ENCODE measurements at places on chromosomes 5 and 9.

- no peak for DNase-seq
Measured at GRCh38 chr5:157590478-157590877, 14.9 kb upstream of the ADAM19 start.

- DNase-seq, result no peak
Measured at GRCh38 chr9:98964911-98965336, 21.2 kb downstream of the COL15A1 start.

- no peak for DNase-seq
Measured at GRCh38 chr5:100762995-100763394, 140.1 kb downstream of the ST8SIA4 start.

GRCh38 chr9:101469026-101469425 is 33.5 kb upstream of the ALDOB start:
- no peak for DNase-seq

- no peak for DNase-seq
Measured at GRCh38 chr9:79731171-79731890, 159.6 kb downstream of the TLE4 start.

GRCh38 chr5:167582283-167582682 is 709.2 kb upstream of the WWC1 start:
- no peak for DNase-seq

GRCh38 chr9:86351880-86352279 is 2.3 kb downstream of the TUT7 start:
- DNase-seq, result no peak

DNA sequence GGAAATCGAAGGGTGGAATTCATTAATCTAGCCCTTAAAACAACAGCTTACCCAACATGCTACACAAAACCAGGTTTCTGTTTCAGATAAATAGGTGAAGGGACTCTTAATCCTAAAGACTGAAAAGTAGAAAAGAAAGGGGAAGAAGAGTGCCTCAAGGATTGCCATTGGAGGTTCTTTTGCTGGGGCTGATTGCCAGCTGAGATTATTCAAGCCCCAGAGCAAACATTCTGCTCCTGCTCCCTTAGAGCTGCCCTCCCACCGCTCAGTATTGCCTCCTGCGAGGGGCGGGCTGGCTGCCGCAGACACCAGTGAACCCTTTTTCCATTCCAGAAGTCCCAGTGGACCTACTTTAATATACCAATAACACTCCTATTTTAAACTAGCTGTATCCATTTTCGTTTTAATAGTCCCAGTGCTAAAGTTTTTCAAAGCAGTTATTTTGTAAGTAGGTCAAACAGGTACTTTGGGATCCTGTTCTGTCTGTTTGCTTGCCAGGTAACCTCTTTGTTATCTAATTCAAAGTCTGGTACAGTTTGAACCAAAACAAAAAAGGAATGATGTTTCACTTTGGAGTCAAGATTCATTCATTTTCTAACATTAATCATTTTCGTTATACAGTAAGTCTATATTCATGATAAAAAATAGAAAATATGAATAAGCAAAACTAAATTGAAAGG is 38.6 kb downstream of the HMGCS1 start:
- no peak for DNase-seq

DNA sequence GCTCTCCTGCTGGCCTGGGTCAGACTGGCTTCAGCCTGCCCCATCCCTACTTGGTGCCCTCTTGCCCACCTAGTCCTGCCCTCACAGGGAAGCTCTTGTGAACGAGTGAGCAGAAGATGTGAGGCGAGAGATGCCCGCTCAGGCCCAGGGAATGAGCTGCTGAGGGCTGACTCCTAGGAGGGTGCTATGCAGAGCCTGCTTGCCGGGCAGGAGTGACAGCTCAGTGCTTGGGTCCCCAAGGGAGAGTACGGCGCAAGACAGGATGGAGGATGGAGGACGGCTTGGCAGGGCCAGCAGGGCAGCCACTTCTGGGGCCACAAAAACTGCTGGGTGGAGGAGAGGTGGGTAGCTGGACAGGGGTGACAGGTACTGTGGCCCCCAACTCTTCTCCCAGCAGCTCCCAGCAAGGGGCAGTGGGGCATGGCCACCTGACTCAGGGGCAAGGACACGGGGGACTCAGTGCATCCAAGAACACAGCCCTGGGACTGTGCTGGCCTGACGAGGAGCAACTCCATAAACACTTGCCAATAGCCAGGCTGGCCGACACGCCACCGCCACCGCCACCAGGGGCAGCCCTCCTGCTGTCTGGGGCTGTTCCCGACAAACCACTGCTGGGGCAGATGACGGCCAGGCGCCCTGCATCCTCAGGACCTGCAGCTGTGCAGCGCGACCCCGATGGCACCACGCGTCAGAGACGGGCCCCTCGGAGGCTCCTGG is 55.6 kb upstream of the UBAC1 start:
- DNase-seq, result no peak

GRCh38 chr5:112417931-112418658 is 982 bp downstream of the EPB41L4A start:
- DNase-seq, result peak; percentile 57

- DNase-seq, result no peak
Measured at GRCh38 chr9:124042201-124042721, 30.7 kb downstream of the LHX2 start.

DNA sequence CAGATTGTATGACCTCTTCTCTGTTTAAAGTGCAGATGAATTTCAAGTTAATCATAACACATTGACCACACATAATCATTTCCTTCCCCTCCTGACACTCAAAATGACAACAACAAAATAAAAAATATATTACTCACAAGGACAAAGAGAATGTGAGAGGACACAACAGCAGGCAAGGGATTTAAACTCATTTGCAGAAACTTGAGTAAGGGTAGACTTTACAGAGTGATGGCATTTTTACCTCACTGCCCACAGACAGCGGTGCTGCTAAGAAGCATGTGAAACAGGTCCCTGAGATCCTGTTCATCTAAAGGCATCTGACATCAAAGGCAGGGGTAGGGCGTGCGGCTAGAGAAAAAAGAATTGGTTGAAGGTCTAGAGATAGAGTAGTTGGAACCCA is 99.0 kb downstream of the TRIM36 start:
- no peak for DNase-seq

DNA sequence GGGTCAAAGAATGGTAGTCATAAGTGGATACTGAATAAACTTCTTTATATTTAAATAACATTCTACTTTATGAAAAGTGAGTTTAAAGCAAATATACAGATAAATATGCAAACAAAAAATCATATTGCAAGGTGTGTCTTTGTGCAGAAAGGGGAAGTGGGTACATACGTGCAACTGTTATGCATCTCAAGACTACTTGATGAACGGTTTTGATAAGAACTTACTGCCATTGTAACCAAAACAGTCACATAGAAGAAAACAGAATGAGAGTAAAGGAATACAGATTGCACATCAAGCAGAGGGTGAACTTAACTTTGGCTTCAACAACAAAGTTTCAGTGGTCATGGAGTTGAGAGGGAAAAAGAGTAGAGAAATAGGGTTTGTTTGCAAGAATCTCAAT is 9.9 kb downstream of the CAMK4 start:
- no peak for DNase-seq

GRCh38 chr5:131381777-131382176 is 117.9 kb downstream of the CDC42SE2 start:
- no peak for DNase-seq

DNA sequence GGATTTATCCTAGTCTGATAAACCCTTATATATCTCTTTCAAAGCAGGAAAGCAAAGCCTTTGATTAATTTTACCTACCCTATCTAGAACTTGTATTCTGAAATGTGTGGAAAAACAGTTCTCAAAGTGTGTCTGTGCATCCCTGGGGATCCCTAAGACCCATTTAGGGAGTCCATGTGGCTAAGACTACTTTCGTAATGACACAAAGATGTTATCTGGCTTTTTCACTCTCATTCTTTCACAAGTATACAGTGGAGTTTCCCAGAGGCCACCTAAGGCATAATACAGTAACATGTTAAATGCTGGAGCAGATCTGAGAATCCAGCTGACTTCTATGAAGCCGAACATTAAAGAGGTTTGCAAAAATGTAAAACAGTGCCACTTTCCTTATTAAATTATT is 54.3 kb upstream of the TNFSF15 start:
- no peak for DNase-seq

DNA sequence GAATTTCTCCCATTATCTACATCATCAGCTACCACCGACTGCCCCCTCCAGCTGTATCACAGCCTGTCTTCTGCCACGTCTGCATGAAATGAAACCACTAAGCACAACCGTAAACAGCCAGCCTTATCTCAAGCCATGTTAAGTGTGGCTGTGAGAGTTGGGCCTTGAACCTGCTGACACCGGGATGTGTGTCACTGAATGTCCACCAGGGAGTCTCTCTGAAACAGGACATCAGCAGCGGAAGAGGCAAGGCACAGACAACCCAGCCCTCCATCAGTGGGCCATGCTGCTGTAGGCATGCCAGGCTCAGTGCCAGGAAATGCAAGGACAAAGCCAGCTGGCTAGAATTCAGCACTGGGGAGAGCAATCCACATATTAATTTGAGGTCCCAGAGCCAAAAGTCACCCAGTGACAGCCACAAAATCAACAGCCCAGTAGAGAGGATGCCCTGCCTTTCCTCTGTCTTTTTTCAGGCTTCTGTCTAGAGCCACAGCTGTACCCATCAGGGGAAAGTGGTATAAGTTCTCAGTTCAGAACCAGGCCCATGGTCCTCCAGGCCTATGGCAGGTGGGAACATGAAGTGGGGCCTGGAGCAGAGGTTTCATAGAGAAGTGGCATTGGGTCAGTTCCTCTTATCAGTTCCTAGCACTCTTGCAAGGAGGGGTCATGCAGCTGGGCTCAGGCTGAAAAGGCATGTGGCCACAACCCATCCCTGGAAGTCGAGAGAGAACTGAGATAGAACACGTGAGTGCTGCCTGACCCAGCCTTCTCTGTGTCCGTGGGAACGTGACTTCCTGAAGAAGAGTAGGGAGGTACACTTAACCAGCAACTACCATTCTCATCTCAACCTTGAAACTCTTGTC is 199.4 kb downstream of the ESM1 start:
- DNase-seq, result peak; percentile 78

DNA sequence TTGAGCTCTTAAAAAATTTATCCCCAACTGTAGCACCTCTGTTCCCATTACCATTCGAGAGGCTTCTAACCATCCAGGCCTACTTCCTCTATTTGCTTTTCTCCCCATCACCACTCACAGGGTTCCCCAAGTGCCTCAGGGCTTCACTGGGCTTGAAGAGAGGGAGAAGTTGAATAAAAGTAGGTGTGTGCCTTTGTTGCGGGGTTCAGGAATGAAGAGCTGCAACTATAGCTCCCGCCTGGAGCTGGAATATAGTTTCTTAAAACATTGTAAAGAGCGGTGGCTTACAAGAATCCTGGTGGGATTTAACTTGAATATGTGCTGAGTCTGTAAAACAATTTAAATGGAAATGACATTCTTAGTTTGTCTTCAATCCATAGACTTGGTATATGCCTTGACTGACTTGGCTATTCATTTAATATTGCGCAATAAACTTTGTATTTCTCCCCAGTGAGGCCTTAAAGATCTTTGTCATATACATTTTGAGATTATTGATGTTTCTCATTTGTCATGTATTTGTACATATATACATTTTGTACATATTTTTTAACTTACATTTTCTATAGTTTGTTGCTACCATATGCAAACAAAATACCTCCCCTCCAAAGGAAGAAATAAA is 7.2 kb downstream of the ENTREP1 start:
- no peak for DNase-seq

DNA sequence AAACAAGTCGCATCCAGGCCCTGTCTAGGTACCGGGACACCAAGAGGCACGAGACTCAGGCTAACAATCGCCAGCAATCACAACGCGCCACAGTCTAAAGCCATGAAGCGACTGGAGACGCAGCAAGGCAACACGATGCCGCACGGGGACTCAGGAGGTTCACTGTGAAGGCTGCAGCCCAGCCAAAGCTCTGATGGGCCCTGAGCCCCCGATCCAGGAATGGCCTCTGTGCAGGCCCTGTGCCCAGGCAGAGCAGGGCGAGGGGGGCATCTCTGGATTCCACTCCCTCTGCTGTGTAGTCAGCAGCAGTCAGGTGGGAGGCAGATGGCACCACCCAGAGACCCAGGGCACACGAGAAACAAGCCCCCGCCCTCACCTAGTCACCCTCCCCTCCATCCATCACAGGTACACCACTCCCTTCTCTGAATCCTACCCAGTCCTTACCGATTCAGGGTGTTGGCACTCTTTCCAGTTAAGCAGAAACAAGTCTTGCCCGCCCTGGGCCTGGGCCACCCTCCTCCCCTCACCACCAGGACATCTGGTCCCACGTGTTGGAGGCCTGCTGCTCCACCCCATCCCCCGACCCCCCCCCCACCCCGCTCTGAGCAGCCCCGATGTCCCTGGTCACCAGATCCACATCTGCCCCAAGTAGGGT is 1.1 kb downstream of the RALGDS start:
- no peak for DNase-seq

GRCh38 chr9:86700629-86701028 is 246.7 kb downstream of the GAS1 start:
- no peak for DNase-seq

GRCh38 chr9:30932226-30932625 is 1452.2 kb upstream of the ACO1 start:
- DNase-seq, result no peak

GRCh38 chr5:76765249-76765648 is 49.3 kb downstream of the F2R start:
- no peak for DNase-seq

GRCh38 chr5:179732918-179733771 is 523 bp downstream of the MAML1 start:
- peak; percentile 35 for DNase-seq

DNA sequence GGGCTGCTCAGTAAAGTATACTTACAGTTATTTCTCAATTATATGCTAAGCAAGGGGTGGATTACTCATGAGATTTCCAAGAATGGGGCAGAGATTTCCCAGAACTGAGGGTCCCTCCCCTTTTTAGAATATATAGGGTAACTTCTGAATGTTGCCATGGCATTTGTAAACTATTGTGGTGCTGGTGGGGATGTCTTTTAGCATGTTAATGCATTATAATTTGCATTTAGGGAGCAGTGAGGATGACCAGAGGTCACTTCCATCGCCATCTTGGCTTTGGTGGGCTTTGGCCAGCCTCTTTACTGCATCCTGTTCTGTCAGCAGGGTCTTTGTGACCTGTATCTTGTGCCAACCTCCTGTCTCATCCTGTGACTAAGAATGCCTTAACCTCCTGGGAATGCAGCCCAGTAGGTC is 35.5 kb downstream of the TTC1 start:
- DNase-seq, result peak; percentile 55

DNA sequence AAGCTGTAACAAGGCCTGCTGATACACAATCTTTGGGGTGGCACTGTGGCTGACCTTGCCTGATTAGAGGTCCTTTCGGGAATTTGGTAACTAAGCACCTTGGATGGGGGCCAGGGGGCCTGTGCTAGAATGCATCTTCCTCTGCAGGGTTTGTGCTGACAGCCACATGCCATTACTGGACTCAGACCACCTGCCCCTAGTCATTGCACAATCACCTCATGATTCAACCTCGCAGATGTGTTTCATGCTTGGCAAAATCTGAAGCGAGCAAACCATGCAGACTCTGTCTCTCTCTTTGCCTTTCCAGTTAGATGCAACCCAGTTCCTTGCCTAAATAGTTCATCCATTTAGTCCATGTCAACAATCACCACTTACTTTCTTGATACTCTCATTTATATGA is 96.5 kb upstream of the ERCC6L2 start:
- DNase-seq, result no peak

Data from inflammatory macrophage treated with lipopolysaccharide for 4 hours (primary cell).